ENCODE measurements at places on chromosomes 13 and 19.

GRCh38 chr13:64928696-64929499 lies 2301.2 kb downstream of the PCDH9 start:
- DNase-seq = no peak

- DNase-seq = no peak
Measured at GRCh38 chr19:5691822-5692722, 2.0 kb downstream of the RPL36 start.

GRCh38 chr13:92355213-92355612 lies 871.4 kb upstream of the GPC6 start:
- DNase-seq = no peak

DNA sequence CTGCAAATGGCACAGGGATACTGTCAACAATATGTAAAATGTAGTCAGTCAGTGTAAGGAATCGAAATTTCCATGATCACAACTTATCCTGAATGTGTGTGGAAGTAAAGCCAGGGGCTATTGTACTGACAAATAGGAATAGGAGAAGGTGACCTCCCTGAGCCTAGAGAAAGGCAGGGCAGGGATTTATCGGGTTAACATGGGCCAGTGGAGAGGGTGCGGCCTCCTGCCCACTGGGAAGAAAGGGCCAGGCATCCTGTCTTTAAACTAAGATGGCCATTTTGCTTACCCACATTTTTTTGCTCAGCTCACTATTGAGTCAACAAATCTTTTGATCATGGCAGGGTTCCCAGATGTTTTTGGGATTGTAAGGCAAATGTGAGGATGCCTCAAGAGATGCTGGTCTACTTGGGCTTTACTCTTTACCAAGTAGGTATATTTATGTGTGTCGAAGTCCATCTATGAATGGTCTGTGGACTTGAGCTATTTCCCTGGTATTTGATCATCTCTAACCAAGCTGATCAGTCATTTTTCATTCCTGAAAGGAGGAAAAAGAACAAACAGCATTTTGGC lies 116.6 kb upstream of the RNF113B start:
- no peak for DNase-seq

GRCh38 chr13:48890391-48890790 lies 85.3 kb upstream of the FNDC3A start:
- DNase-seq = no peak

GRCh38 chr19:14786421-14786851 lies 8.1 kb upstream of the ADGRE2 start:
- no peak for DNase-seq

- DNase-seq = no peak
Measured at GRCh38 chr13:108574856-108575255, 54.6 kb upstream of the MYO16 start.

DNA sequence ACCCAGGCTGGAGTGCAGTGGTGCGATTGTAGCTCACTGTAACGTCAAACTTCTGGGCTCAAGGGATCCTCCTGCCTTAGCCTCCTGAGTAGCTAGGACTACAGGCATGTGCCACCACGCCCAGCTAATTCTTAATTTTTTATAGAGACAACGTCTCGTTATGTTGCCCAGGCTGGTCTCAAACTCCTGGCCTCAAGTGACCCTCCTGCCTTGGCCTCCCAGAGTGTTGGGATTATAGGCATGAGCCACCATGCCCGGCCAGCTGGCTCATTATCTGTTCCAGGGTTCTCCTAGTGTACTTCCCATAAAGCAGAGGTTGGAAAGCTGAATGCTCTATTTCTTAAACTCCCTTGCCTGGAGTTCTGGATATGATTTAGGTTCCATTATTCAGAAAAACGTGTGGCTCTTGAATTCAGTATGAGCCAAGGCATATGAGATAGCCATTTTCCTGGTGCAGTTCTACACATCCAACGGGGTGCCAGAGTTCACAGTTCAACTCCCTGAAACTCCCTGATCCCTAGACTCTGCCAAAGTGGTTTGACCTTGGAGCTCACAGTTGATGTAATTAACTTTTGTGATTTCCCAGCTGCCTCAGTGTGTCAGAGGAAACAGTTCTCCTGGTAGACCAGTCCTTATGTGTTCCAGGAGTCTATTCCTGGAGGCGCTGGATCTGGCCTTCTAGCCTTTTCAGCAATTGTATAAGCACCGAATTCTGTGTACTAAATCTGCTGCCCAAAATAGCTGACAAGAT lies 21.6 kb downstream of the GPR183 start:
- DNase-seq = no peak

GRCh38 chr19:53824134-53824611 lies at the start of gene NLRP12:
Gene NLRP12, minus strand, starts transcription at chr19:53824314. Its CDS starts 140 bp downstream, at chr19:53824174.
- no peak for DNase-seq

- DNase-seq = no peak
Measured at GRCh38 chr19:54431255-54431838, 16.1 kb downstream of the TTYH1 start.

- no peak for DNase-seq
Measured at GRCh38 chr13:44230071-44230470, 143.6 kb upstream of the SERP2 start.

- DNase-seq = no peak
Measured at GRCh38 chr13:110491869-110492678, 69.4 kb downstream of the RAB20 start.
